Mucosa of gallbladder (tissue), 1 donor: ENCODE measurements at places on chromosomes 11 and 22. TPM values are rescaled to one million over a fixed set of nuclear protein-coding genes. Genes with fewer than 3 reads are reported as not detected.

SLC22A6 gene
- not detected for total RNA-seq

PLEKHA7 gene
- 60.9 TPM for total RNA-seq

FAM83F gene
- 12.1 TPM for total RNA-seq

RIC3 gene
- 23.8 TPM for total RNA-seq

EFCAB6 gene
- total RNA-seq, result 4.1 TPM

KRTAP5-1 gene
- not detected for total RNA-seq

MIOX gene
- 1.6 TPM for total RNA-seq

SLC17A6 gene
- total RNA-seq, result not detected

ARHGAP20 gene
- 2.7 TPM for total RNA-seq

DCHS1 gene
- 25.1 TPM for total RNA-seq

SMDT1 gene
- total RNA-seq, result 121 TPM

GRAMD1B gene
- 118 TPM for total RNA-seq
